Articular chondrocyte of knee joint (primary cell): ENCODE measurements at places on chromosomes 1 and 21. TPM values are rescaled to one million over a fixed set of nuclear protein-coding genes. Genes with fewer than 3 reads are reported as not detected.

The TMEM269 gene
- total RNA-seq, result 0.11 TPM in 1 of 2 replicates, not detected in the other

The STYXL2 gene
- total RNA-seq, result under 0.01 TPM in 1 of 2 replicates, not detected in the other

The ID3 gene
- total RNA-seq, result 311 and 497 TPM in 2 replicates

The KRTAP12-1 gene
- total RNA-seq, result not detected in 2 replicates

The TM2D1 gene
- total RNA-seq, result 49.4 and 49.9 TPM in 2 replicates

The KRTAP7-1 gene
- not detected in 2 replicates for total RNA-seq

The ZCCHC17 gene
- 32.0 and 36.5 TPM in 2 replicates for total RNA-seq

The WNT3A gene
- total RNA-seq, result not detected in 2 replicates

The CYP4A22 gene
- total RNA-seq, result not detected in 2 replicates

The SEC16B gene
- 5.7 and 6.0 TPM in 2 replicates for total RNA-seq

The GJB3 gene
- not detected in 2 replicates for total RNA-seq

The PADI3 gene
- total RNA-seq, result not detected in 2 replicates

The KPNA6 gene
- total RNA-seq, result 70.7 and 73.0 TPM in 2 replicates

The ADAMTSL4 gene
- total RNA-seq, result 7.0 and 8.5 TPM in 2 replicates
